ENCODE measurements at places on chromosomes 12 and 14.

- no peak for DNase-seq
Measured at GRCh38 chr12:27564612-27565213, 40.7 kb downstream of the PPFIBP1 start.

DNA sequence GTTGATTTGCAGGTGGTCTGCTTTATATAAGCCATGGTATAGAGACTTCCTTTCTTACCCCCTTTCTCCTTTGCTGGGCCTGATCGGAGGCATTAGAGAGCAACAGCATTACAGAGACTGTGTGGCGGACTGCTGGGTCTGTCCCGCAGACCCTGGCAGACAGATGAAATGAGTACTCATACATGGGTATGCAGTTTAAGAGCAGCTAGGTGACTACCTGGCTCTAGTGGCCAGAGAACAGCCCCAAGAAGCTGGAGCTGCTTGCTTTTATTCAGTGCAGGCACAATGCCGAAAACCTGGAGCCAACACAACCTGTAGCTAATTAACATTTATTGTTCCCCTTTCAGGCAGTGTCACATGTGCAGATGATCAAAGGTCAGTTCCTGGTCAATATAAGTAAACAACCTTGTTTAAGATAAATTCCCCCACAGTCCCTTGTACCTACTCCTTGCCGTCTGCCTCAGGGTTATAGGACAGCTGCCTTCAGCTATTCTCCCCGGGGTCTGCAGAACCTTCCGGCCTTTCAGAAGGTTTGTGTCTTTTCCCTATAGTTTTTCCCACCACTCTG is 160.0 kb downstream of the TRHDE start:
- no peak for DNase-seq

GRCh38 chr12:130965668-130966067 is 12.0 kb downstream of the ADGRD1 start:
- no peak for DNase-seq

- no peak for DNase-seq
Measured at GRCh38 chr14:101823066-101823465, 61.6 kb downstream of the PPP2R5C start.
